ENCODE measurements at places on chromosomes 7 and 10.

DNA sequence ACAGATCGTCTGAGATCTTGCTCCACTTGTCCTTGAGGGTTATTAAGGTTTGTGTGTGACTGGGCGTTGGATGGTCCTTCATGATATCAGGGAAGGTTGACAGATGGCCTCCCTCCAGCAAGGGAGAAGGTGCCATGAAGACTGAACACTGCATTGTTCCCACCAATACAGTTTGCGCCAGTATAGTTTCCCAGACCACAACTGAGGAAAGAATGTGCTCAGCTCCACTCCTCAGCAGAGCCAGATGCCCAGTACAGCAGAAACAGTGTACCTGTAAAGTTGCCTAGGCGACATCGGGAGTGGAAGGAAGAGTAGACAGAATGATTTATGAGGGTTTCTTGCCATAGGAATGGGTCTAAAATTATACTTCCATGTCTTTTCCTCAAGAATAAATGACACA lies 137.5 kb downstream of the ST7 start:
- DNase-seq: no peak

DNA sequence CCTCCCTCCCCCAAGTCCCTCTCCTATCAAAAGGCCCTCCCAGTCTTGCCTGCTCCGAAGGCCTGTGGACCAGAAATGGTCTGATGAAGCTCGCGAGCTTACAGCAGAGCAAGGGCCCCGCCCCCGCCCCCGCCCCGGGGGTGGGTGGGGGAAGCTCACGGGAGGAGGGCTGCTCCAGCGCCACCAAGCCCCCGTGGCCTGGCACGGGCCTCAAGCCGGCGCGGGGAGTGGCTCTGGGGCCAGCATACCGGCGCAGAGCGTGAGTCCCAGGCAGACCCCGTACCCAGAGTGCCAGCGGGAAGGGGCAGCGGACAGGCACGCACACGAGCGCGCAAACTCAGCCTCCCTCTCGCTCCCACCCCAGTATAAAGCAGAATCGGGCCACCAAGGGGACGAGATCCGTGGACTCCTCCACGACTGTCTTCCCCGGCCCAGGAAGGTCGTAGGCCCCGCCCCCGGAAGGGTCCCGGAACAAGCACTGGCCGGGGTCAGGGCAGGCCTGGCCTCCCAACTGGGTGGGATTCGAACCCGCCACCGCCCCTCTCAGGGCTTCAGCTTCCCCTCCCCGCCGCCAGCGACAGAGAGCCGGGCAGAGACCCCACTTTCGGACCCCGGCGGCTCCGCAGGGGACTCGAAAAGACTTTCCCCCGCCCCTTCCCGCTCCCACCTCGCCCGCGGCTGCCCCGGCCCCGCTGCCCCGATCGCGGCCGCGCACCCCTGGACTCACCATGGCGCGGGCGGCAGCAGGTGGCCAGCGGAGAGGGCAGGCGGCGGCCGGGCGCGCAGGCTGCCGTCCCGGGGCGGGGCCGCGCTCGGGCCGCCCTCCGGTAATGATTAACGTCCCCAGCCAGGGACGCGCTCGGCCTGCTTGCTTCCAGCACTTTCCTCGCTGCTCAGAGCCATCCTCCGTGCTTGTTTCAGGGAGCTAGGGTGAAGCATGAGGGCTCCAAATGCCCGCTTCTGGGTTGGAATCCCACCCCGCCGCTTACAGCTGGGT lies at the start of gene PCBD1:
Gene PCBD1, minus strand, starts transcription at position 762 of the 997 bp plus-strand sequence. Its CDS starts 32 bp downstream, at position 730.
- peak; percentile 41 for DNase-seq

DNA sequence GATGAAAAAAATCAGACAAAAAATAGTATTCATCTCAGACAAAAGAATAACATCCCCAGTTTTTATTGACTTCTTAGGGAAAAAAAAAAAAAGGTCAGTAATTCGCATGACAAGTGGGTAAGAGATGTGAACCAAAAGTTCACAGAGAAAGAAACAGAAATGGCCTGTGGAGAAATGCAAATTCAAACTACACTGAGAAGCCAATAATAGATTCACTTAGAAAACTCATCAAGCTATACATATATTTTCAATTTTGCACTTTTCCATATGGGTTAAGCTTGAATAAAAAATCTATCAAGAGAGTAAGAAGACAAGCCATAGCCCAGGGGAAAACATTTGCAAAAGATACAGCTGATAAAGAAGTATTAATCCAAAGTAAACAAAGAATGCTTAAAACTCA lies 28.0 kb downstream of the HERC4 start:
- no peak for DNase-seq

DNA sequence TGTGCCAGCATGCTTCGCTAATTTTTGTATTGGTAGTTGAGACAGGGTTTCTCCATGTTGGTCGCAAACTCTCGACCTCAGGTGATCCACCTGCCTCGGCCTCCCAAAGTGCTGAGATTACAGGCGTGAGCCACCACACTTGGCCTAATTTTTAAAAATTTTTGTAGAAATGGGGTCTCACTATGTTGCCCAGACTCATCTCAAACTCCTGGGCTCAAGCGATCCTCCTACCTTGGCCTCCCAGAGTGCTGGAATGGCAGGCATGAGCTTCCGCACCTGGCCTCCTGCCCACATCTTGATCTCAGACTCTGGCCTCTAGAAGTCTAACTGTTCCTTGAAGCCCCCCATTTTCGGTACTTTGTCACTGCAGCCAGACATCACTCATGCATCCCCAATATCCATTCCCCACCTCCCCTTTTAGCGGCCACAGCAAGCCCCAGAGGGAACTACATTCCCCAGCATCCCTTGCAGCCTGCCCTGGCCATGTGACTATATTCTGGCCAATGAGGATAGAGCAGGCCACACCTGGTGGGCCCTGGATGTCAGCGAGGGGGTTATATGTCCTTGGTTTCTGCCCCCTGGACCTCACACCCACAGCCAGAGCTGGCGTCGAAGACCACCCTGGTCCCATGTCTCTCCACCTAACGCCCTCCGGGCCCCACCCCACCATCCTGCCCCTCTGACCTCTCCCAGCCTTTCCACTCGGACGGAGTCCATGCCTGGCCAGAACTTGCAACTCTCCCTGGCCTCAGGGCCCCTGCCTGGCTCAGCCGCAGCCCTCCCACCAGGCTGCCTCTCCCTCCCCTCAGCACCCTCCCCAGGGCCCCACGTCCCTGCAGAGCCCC lies 33.8 kb downstream of the MICALL2 start:
- no peak for DNase-seq
